ENCODE measurements at places on chromosomes 13 and 19.

GRCh38 chr13:112133499-112134390, 66.8 kb downstream of the SOX1 start:
- no peak for DNase-seq

DNA sequence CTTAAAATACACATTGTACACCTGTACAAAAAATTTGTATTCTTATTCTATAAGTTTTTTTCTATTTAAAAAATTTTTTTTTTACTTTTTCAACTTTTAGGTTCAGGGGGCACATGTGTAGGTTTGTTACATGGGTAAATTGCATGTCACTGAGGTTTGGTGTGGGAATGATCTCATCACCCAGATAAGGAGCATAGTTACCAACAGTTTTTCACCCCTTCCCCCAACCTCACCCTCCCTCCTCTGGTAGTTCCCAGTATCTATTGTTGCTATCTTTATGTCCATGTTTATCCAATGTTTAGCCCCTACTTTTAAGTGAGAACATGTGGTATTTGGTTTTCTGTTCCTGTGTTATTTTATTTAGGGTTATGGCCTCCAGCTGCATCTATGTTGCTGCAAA, 89.9 kb downstream of the CDK8 start:
- DNase-seq: no peak

- DNase-seq: no peak
Observed at GRCh38 chr13:93264876-93265275, 38.3 kb downstream of the GPC6 start.

- DNase-seq: no peak
Observed at GRCh38 chr13:38417727-38418126, 68.1 kb downstream of the UFM1 start.

GRCh38 chr19:6970021-6970420, 51.2 kb downstream of the MBD3L2B start:
- no peak for DNase-seq

GRCh38 chr13:80132741-80133601, 208.0 kb downstream of the SPRY2 start:
- DNase-seq: no peak

DNA sequence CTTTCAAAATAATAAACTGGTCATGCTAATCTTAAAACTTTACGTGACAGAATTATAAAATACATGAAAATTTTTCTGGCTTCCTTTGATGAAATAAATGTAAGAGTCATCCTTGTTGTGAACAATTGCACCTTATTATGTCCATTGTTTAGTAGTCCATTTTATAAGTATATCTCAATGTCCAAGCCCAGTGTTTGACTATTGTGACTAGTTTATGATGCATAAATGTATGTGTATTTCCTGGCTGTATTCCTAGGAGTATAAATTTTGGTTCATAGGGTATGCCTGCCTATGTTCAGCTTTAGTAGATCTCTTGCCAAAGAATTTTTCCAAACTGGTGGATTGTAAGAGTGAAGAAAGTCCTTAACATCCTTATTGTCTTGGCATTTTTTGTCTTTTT, 2895.5 kb upstream of the PCDH20 start:
- no peak for DNase-seq

GRCh38 chr13:34654203-34654602, 287.9 kb upstream of the NBEA start:
- no peak for DNase-seq

DNA sequence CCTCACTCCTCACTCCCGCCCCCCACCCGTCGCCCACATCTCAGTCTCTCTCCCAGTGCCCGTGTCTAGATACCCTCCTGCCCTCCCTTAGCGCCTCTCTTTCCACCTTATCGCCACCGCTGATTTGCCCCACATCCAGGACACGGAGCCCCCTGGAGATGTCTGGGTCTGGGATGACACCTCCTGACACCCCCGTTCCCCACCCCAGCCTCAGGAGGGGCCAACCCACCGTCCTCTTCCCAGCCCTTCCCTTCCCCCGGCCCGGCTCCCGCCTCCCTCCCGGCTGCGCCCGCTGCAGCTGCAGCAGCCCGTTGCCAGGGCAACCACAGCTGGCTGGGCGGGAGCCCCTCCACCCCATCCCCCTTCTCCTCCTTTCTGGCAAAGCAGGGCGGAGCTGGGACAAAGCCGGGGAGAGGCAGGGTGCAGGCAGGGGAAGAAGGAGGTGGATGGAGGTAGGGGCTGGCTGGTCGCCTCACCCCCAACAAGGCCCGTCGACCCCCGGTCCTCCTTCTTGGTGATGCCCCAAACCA, 13.5 kb downstream of the DPF1 start:
- no peak for DNase-seq

GRCh38 chr13:84443463-84443862, 561.2 kb upstream of the SLITRK1 start:
- DNase-seq: no peak

GRCh38 chr19:1110809-1111640, 7.2 kb downstream of the GPX4 start:
- no peak for DNase-seq

GRCh38 chr19:2315818-2316353, 7.9 kb upstream of the LINGO3 start:
- DNase-seq: no peak

DNA sequence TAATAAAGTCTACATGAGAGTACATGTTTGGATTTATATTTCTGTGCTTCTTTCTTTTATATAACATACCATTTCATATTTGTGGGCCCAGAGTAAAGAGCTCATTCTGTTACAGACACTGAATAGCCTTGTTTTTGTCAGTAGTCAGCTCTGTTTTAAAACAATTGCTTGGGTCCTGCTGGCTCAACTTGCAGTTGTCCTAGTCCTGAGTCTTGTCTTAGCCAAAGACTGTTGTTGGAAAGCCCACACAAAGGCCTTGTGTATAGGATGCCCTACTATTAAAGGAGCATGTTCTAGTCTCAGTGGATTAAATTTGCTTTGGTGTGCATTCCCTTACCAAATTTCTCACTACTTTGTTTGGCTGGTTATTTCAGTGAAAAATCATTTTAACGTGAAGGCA, 3.8 kb upstream of the KCNRG start:
- DNase-seq: no peak

DNA sequence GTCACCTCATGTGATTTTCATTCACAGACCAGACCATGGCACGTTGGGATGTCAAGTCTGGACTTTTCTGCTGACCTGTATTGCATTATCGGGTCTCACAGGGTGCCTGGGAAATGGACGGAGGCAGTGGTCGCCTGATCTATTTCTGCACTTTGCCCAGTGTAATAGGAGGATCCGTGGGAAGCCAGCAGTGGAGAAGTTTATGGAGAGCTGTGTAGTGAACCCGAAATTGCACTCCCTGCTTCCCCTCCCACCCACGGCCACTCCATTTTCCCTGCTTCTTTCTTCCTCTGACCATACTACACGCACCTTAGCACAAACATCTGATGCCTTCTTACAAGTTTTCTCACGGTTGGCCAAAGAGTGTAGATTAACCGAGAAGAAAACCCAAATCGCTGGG, 16.9 kb downstream of the EFNB2 start:
- no peak for DNase-seq

DNA sequence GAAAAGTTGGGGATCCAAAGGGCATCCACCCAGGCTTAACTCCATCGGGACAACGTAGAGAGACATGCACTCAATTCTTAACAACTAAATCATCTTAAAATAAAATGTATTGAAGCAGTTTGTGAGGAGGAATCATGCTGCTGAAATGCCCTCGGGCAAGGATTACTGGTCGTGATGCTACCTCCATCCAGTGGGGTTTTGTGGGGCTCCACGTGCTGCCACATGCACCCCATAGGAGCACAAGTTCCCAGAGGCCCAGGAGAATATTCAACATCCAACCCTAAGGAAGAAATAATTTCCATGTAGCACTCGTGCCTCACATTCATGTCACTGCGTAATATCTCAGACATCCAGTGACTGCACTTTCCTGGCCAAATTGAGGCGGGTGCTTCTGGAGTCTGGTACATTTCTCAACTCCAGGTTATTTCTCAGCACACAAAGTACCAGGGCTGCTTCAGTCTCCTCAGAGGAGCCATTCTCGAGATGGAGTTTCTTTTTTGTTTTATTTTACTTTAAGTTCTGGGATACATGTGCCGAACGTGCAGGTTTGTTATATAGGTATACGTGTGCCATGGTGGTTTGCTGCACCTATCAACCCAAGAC, 429.8 kb downstream of the FOXO1 start:
- DNase-seq: no peak

DNA sequence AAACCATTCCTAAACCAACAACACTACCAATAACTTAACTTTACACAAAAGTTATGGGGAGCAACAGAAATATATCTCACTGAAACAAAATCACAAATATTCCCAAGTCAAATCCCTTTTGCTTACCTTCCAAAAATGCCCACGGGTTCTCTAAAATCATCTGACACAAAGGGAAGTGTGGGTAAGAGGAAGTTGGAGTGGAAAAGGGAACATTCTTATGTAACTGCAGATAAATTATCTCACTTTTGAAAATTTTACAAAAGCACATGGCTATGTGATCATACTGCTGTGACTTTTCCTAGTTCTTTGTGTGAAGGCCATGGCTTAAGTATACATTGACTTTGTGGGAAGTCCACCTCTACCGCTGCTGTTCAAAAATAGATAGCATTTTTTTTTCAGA, 350.5 kb downstream of the GPC6 start:
- DNase-seq: no peak

- no peak for DNase-seq
Observed at GRCh38 chr13:51453207-51453958, 547 bp upstream of the INTS6 start.

DNA sequence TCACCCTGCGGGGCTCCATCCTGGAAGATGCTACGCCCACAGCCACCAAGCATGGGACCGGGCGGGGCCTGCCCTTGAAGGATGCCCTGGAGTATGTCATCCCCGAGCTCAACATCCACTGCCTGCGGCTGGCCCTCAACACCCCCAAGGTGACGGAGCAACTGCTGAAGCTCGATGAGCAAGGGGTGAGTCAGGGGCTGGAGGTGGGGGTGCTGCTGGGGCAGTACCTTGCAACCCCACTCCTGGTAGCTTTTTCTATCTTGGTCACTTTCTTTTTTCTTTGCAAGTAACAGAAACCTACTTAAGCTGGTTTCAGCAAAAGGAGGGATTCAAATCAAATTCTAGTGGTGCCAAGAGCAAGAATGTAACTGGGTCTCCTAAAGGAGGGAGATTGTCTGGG, 124.1 kb downstream of the DPF1 start:
- no peak for DNase-seq

DNA sequence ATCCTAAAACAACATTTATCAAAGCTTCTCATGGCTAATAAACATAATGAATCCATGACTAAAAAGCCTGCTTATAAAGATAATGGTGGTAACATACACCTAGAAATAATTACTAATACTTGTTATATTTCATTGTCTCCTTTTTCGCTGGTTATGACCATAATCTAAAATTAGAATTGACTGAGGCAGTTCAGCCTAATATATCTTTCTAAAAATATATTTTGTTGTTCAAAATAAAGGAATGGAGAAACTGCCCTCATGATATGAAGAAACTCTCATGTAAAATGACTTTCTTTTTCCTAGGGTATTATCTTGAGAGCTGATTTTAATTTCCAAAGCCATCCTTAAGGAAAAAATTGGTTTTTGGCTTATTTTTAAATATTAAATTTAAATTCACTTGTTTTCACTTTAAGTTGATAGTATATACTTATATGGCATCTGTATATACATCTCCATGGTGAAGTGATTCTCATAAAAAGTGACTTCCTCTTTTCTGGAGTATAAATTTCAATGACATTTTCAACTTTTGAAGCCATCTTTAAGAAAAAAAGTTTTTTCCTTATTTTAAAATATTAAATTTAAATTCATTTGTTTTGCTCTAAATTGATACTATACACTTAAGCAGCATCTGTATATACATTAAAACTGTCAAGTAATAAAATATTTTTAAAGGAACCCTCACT, 204.6 kb downstream of the VWA8 start:
- no peak for DNase-seq

DNA sequence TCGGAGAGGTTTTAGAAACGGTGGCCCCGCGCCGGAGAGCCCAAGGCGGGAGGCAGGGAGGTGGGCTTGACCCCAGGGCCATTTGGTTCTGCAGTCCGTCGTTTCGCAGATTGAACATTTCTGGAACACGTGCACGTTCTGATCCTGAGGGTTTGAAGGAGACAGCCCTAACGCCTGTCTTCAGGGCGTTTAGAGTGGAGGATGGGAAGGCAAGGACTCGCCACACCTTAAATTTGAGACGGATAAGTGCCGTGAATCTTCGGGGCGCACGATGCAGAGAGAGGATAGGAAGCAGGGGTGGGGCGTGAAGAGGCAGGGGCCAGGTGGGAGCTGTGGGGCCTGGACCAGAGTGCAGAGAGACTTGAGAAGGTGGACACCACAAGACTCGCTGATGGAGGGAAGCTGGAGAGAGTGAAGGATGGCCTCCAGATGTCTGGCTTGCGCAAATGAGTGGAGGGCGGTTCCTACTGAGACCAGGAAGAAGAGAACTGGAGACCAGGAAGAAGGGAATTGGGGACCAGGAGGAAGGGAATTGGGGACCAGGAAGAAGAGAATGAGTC, 804 bp upstream of the MIER2 start:
- DNase-seq: no peak

DNA sequence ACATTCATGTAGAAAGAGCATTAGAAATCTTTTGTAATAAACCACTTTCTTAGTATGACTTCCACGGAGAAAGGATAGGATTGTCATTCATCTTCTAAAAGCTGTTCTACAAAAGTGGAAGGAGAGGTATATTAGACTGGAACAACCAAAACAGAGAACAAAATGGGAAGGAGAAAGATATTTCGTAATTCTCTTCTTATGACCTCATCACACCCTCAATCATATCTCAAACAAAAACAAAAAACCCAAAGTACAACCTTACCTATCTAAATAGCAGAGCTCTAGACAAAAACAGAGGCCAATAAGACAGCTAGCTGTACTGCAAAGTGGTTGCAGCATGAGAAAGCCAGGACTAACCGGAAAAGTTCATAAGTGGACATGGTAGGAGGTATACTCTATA, 46.3 kb downstream of the DACH1 start:
- DNase-seq: no peak

- DNase-seq: no peak
Observed at GRCh38 chr19:55603115-55603514, 2.3 kb upstream of the ZNF865 start.

DNA sequence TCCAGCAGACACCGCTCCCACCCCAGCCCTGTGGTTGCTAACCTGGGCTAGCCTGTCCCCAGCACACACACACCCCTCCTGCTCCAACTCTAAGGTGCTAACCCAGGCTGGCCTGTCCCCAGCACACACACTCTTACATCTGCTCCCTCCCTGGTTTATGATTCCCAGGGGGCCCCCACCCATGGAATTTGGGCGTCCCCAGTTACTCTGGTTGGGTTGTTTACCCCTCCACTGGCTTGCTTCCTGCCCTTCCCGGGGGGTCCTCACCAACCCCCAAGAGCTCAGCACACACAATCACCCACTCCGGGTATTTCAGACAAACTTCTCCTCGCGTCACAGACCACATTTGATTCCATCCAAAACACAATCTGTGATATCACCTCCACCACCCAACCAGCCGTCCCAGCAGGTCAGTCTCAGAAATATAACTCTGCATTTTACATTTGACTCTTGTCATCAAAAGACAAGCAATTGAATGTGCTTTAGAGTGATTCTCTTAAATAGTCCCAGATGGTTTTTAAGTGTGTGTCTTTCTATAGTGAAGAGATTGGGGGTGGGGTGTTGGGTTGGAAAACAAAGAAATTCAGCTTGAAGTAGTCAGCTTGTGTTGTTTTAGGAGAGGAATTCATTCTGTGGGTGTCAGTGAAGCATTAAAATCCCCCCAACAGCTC, 20.1 kb downstream of the COL4A2 start:
- DNase-seq: no peak

Data from DMS 273 treated with DMSO at 0.1 percent for 48 hours (cell line).